ENCODE measurements at places on chromosomes 16 and 17. TPM values are rescaled to one million over a fixed set of nuclear protein-coding genes. Genes with fewer than 3 reads are reported as not detected.

DNA sequence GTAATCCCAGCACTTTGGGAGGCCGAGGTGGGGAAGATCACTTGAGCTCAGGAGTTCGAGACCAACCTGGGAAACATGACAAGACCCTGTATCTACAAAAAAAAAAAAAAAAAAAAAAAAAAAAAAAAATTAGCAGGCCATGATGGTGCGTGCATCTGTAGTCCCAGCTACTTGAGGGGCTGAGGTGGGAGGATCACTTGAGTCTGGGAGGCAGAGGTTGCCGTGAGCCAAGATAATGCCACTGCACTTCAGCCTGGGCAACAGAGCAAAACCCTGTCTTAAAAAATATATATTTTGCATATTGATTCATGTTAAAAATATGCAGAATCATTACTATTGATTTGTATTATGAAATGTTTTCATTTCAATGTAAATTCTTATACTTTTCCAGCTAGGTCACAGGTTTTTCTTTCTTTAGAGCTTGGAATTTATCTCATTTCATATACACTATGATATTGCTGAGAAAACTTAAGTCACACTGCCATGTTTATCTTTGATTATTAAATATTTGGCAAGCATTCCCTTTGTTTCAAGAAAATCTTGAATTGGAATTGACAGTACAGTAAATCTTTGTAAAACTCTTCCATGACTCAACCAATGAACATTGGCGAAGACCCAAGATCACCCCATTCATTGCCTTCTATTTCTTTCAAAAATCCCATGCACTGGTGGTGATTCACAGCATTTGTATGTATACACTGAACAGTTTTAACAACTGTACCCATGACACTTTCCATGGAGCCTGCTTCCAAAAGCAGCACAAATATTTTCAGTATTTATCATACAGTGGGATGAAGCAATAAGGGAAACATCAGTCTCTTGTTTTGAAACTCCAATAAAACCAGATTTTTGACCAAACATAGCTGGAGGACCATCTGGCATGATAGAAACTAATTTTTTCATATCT, 83.5 kb upstream of the TNRC6A start:
- no peak for DNase-seq

GRCh38 chr16:48383009-48383876, 2.0 kb downstream of the SIAH1 start:
- no peak for DNase-seq

DNA sequence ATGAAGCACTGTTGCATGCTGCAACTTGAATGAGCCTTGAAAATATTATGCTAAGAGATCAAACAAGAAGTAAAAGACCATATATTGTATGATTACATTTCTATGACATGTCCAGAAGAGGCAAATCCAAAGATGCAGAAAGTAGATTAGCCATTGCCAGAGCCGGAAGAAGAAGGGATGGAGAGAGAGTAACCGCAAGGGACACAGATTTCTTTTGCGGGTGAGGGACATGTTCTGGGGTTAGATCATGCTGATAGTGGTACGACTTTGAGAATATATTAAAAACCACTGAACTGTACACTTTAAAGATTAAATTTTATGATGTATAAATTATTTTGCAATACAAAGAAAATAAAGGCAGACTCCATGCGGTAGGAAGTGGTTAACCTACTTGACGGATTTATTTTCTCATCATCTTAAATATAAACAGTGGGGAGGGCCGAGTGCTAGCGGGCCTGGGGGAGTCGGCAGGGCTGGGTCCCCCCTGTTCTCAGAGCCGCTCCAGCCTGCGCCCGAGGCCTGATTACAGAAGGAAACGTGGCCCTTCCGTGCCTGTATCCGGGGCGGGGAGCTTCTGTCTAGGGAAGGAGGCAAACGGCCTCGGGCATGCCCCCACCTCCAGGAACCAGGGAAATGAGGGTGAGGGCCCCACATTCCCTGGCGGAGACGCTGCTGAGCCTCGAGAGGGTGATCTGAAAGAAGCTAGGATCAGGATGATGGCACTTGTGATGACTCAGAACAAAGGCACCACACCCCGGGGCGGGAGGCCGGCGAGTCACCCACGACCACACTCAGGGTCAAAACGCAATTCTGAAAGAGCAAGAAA, 48.0 kb downstream of the SHCBP1 start:
- no peak for DNase-seq

NEUROD2 gene
- total RNA-seq = not detected

RNF222 gene
- total RNA-seq = not detected
